IMR-90 (cell line): ENCODE measurements at places on chromosomes 3 and 15. TPM values are rescaled to one million over a fixed set of nuclear protein-coding genes. Genes with fewer than 3 reads are reported as not detected.

Gene THAP10
- 2.8 and 3.0 TPM in 2 replicates for polyA plus RNA-seq

DNA sequence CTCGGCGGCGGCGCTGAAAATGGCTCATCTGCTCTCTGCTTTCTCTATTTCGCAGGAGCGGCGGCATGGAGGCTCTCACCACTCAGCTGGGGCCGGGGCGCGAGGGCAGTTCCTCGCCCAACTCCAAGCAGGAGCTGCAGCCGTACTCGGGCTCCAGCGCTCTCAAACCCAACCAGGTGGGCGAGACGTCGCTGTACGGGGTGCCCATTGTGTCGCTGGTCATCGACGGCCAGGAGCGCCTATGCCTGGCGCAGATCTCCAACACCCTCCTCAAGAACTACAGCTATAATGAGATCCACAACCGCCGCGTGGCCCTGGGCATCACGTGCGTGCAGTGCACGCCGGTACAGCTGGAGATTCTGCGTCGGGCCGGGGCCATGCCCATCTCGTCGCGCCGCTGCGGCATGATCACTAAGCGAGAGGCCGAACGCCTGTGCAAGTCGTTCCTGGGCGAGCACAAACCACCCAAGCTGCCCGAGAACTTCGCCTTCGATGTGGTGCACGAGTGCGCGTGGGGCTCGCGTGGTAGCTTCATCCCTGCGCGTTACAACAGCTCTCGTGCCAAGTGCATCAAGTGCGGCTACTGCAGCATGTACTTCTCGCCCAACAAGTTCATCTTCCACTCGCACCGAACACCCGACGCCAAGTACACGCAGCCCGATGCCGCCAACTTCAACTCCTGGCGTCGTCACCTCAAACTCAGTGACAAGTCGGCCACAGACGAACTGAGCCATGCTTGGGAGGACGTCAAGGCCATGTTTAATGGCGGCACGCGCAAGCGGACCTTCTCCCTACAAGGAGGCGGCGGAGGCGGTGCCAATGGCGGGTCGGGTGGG is 790 bp downstream of the SKOR1 start:
- DNase-seq = no peak

DNA sequence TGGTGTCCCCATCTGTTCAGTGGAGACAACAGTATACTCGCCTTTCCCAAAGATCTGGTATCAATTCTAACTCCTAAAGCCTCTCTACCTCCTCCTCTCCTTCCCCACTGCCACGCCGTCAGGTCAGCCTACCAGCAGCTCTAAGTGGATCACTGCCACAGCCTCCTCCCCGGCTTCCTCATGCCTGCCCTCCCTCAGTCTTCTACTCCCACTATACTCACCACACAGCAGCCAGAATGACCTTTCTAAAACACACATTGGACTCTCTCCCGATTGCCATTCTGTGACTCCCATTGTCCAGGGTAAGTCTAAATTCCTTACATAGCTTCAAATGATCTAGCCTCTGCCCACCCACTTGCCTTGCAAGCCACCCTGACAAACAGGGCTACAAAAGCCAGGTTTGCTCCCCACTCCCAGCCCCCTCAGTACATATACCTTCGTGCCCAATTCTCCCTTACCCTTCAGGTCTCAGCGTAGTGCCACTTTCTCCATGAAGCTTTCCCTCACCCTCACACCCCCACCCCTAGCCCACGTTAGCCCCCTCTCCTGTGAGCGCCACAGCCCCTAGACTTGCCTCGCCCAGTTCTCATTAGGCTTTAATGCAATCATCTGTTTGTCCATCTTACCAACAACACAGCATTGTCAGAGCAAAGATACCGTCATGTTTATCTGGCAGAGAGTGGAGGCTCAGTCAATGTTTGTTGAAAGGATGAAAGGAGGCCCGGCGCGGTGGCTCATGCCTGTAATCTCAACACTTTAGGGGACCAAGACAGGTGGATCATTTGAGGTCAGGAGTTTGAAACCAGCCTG is 9.5 kb upstream of the SEMA7A start:
- peak; percentile 59 for DNase-seq

Gene SNX33
- 12.5 and 14.6 TPM in 2 replicates for polyA plus RNA-seq

Gene SHC4
- 0.91 and 0.95 TPM in 2 replicates for polyA plus RNA-seq

Gene STRIT1
- polyA plus RNA-seq = not detected in 2 replicates

Gene ANKUB1
- polyA plus RNA-seq = not detected in 2 replicates

- no peak for DNase-seq
Measured at GRCh38 chr3:15011174-15011573, 53.9 kb downstream of the MRPS25 start.

DNA sequence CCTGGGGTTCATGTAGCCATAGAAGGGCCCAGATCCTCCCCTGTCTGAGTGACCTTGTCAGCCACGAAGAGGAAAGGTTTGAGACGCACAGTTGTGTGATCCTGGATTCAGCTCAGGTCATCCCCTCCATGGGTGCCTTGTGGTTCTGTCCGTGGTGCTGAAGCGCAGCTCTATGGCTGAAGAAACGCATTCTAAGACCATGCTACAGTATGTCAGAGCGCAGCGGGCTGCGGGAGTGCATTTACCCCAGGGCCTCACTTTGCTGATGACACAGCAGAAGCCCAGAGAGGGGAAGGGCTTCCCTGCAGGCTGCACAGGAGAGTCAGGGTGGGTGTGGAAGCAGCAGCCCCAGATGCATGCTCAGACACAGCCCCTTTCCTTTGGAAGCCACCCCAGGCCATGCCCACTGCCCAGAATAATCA is 68.8 kb upstream of the IQSEC1 start:
- peak; percentile 28 for DNase-seq

DNA sequence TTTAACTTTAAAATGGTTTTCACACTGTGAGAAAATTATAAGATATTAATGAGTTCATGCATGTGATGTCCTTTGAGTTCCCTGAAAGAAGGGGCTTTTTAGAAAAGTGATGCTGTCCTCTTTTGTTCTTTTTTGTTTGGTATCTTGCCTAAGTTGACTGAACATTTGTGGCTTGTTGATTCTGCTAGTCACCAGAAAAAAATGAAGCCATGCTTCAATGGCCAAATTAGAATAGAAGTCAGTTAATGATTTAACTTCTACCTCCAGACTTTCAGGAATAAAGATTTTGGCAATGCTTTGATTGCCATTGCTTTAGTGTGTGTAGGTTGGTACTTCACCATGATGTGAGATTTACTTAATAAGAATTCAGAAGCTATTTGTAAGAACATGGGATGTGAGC is 260.6 kb upstream of the NECTIN3 start:
- peak; percentile 25 for DNase-seq

- DNase-seq = no peak
Measured at GRCh38 chr3:155179437-155179827, 99.3 kb downstream of the MME start.

Gene ZFYVE19
- polyA plus RNA-seq = 27.3 and 29.6 TPM in 2 replicates

DNA sequence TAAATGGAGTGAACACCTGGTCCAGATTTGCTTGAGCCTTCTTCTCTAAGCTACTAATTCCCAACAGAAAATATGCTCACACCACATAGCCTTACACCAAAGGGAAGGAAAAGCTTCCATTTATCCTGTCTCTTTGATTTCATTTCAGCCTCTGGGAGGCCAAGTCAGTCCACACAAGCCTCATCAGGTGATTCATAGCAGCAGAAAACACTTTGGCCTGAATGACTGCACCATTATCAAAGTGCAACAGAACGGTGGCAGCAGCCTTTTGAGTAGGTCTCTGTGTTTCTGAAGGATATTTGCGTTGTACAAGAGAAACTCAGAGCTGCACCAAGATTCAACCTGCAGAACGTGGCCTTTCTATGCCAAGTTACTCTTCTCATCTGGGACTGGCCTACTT is 46.6 kb upstream of the SNRK start:
- no peak for DNase-seq

- peak; percentile 22 for DNase-seq
Measured at GRCh38 chr15:74978503-74978902, 16.9 kb upstream of the SCAMP5 start.

DNA sequence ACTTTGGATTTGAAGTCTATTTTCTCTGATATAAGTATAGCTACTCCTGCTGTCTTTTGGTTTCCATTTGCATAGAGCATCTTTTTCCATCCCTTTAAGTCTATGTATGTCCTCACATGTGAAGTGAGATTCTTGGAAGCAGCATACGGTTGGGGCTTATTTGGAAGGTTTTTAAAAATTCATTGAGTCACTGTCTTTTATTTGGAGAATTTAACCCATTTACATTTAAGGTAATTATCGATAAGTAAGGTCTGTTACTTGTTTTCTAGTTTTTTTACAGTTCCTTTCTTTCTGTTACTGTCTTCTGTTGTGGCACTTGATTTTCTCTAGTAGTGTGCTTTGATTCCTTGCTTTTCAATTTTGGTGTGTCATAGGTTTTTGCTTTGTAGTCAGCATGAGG is 14.0 kb downstream of the RUBCN start:
- DNase-seq = no peak

DNA sequence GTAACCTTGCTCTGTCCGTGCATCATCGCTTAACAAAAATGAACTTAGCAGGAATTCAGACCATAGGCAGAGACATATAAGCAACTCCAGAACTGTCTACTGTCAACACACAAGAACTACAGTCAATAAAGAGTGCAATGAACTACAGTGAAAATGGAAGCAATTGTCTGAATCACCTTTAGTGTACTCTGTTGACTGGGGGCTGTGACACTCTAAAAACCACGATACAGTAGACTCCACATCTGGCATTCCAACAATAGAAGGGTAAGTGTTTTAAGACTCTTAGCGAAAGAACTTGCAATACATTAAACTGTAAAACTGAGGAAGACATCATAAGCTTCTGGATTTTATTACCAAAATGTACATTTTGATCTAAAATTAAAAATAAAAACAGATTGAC is 347.3 kb downstream of the ZBTB20 start:
- DNase-seq = no peak

DNA sequence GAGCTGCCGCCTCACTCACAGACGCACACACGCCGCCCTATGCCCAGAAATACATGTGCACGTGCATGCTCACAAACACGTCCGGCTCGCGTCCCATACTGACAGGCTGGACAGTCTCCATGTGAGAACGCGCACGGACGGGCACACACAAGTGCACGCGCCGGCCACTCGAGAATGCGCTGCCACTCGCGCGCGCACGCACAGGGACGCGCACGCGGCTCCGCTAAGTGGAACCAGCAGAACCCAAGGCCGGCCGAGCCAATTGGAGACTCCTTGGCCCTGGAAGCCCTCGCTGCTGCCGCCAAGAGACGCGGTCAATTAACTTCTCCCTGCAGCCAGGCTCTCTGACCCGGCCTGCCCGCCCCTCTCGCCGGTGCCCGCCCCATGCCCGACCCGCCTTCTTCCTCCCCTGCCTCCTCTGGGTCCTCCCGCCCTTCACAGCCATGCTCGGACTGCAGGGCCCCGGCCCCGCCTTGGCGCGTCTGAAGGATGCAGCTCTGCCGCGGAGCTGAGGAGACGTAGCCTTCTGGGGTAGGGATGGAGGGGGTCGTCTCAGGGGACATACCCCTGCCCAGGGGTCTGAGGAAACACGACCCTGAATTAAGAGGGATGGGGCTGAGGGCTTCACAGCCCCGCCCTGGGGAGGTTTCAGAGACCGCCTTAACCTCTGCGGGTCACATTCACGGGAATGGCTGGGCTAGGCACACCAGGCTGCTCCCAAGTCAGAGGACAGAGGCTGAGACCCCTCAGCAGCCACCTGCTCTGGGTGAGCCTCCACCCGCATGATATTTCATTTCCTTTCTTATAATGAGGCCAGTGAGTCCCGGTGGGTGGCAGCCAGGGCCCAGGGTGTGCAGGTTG is 15.0 kb downstream of the PTH1R start:
- peak; percentile 33 for DNase-seq

DNA sequence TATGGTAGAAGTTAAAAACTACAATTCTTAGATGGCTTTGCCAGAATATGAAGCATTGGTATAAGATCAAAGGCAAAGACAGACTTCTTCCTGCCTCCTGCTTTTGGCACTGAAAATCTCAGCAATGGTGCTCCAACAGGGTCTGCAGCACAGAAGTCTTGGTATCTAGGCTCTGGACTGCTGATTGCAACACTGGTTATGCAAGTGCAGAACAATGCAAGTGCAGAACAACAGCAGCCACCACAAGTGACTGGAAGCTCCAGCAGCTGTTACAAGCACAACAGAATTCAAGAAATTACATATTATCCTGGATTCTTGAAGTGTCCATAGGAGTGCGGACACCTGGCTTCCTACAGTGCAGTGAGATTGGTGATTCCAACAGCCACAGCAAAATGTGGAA is 33.7 kb downstream of the ZBTB20 start:
- DNase-seq = peak; percentile 46

DNA sequence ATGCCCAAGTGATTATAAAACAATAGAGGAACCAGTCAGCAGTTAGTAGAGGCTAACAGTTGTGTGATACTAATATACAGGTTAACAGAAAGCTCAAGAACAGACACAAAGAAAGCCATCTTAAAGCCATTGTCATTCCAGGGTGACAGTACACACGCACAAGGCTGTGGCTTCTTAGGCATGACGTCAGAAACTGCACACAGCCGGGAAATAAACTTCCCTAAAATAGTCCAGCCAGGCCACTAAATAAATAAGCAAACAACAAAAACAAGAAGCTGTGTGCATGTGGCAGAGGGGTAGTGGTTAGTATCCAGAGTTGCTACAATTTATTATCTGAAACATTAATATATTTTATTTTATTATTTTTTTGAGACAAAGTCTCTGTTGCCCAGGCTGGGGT is 49.8 kb downstream of the PPCDC start:
- no peak for DNase-seq

Gene C3orf62
- polyA plus RNA-seq = 3.1 and 3.9 TPM in 2 replicates

DNA sequence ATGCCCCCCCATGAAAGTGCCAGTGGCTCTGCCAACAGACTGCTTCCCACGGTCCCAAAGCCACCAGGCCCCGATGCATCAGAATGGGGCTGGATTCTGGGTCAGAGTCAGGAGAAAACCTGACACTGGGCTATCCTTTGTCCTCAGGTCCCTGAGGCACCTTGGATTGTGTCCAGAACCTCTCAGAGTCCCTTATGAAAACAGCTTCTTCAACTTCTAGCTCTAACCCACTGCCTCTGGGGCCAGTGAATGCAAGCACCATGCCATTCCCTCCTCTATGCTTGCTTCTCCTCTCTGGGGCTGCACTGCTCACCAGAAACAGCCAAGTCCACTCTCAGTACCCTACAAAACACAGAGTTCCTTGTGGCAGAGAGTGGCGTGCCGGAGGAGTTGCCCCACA is 9.9 kb downstream of the CRABP1 start:
- no peak for DNase-seq

Gene PARP15
- 0.03 and 0.10 TPM in 2 replicates for polyA plus RNA-seq

Gene BUB1B
- 13.6 and 15.6 TPM in 2 replicates for polyA plus RNA-seq

Gene SQOR
- 21.2 and 22.1 TPM in 2 replicates for polyA plus RNA-seq

- no peak for DNase-seq
Measured at GRCh38 chr3:112448939-112449338, 50.3 kb downstream of the BTLA start.

Gene RAB8B
- polyA plus RNA-seq = 19.4 and 24.6 TPM in 2 replicates

- peak; percentile 49 for DNase-seq
Measured at GRCh38 chr3:13347390-13347950, 72.7 kb downstream of the NUP210 start.
